Stimulated activated CD8-positive, alpha-beta memory T cell treated with anti-CD3 and anti-CD28 coated beads, Interleukin-4, amount 100 ng/mL, for 48 hours (primary cell): ENCODE measurements at places on chromosomes 6 and 20.

- no peak for DNase-seq
Measured at GRCh38 chr6:25387911-25388310, 108.7 kb downstream of the CARMIL1 start.

- no peak for DNase-seq
Measured at GRCh38 chr20:37053230-37053950, 42.4 kb downstream of the RBL1 start.

GRCh38 chr6:90288404-90288803, 8.2 kb downstream of the BACH2 start:
- no peak for DNase-seq

DNA sequence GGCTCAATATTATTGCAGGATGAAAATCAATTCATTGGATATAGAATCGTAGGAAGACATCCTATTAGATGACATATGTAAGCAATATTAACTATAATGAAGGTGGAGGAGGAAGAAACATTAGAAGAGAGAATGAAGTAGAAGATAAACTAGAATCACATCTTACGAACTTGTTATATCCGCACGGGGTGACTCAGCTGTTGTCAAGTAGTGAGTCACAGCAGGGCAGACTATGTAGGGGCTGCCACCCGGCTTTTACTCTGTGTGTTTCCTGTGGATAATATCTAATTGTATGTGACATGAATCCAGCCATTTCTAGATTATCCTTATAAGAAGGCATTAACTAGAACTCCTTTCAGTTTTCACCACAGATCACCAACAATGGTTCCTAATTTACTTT, 520.2 kb downstream of the DOK5 start:
- DNase-seq: no peak

DNA sequence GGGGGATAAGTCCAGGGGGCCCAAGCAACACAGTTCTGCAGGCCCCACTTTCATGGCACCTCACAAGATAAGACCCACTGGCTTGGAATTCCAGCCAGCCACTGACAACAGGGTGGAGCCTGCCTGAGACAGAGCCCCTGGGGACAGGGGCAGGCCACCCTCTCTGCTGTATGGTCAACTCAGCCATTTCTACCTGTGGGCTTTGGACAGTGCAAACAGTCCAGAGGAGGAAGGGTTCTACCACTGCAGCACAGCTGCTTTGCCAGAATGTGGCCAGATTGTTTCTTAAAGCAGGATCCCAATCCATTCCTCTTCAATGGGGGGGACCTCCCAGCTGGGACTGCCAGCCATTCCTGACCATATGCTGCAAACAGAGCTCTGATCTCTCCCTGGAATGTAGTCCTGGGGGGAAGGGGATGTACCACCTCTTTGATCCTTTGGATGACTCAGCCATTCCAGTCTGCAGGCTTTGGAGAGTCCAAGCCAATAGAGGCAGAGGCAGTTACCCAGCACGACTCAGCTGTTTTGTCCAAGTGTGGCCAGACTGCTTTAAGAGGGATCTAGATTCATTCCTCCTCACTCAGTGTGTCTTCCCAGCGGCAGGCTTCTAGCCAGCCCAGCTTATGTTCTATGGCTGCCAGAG, 842.2 kb downstream of the EPHA7 start:
- no peak for DNase-seq

GRCh38 chr6:155778336-155778735, 322.7 kb upstream of the NOX3 start:
- DNase-seq: no peak

- no peak for DNase-seq
Measured at GRCh38 chr6:70131528-70131927, 171.4 kb downstream of the COL9A1 start.

GRCh38 chr6:356828-357251, 34.7 kb upstream of the IRF4 start:
- no peak for DNase-seq

DNA sequence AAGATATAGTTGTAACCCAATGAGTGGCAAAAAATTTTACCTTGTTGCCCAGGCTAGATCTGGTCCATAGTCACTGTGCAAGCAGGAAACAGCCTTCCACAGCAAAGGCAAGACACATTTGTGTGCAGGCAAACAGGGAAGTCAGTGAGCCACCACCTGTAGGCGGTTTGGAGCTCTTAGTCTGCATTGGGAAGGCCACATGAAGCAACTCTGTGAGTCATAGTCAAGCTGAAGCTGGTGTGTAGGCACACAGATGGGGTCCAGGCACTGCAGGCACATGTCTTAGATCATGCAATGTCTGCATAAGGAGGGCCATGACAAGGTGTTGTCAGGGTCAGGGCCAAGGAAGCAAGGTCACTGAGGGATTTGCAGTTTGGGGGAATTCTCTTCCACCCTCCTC, 543.2 kb upstream of the EPHA7 start:
- DNase-seq: no peak

DNA sequence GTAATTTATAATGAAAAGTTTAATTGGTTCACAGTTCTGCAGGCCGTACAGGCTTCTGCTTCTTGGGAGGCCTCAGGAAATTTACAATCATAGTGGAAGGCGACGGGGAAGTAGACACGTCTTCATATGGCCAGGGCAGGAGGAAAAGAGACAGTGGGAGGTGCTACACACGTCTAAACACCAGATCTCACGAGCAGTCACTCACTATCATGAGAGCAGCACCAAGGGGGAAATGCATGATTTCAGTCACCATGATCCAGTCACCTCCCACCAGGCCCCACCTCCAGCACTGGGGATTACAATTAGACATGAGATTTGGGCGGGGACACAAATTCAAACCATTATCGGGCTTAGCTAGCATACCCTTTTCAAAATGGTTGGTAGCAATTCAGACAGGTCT, 41.2 kb downstream of the EIF2S2 start:
- DNase-seq: no peak

GRCh38 chr6:131331151-131331550, 195.9 kb downstream of the AKAP7 start:
- DNase-seq: no peak

DNA sequence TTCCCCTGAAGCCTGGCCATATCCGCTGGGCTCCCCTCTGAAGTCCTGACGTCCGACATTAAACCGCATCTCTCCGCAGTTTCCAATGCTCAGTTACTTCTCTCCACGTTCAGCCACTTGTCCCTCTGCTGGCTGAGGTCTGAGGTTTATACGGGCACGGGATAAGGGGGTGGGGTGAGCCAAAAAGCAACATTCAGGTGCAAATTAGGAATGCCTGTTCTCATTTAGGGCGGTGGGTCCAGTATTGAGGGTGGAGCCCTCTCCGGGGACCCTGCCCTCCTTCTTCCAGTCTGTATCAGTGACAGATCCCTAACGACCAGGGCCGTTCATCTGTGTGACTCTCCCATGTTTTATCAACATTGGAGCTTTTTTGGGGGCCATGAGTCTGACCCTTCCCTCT, 1454.4 kb downstream of the HACE1 start:
- DNase-seq: no peak

GRCh38 chr6:74932232-74932888, 273.5 kb downstream of the COL12A1 start:
- DNase-seq: no peak

- peak; percentile 70 for DNase-seq
Measured at GRCh38 chr6:135182071-135183001, 1.2 kb downstream of the MYB start.

- no peak for DNase-seq
Measured at GRCh38 chr6:131213501-131213990, 78.3 kb downstream of the AKAP7 start.

GRCh38 chr20:2206957-2207769, 88.6 kb upstream of the TGM3 start:
- DNase-seq: peak; percentile 80

- no peak for DNase-seq
Measured at GRCh38 chr6:168524571-168525001, 83.6 kb downstream of the SMOC2 start.
